ENCODE measurements at places on chromosomes 4 and X.

DNA sequence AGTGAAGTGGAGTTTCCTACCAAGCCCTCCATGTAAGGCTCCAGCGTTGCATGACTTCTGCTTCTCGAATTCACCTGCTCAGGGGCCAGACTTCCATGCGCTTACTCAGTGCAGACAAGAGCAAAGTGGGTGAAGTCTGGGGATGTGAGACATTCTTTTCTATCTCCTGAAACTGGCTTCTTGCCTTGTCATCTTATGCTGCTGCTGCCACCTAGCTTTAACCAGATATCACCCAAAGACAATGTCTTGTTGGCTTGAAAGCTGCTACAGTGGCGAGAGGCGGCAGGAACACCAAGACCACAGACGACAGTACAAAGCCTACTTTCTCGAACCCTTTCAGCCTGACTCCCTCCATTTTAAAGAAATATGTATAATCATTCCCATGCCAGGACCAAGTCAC lies 103.6 kb upstream of the ADGRG2 start:
- DNase-seq = no peak

DNA sequence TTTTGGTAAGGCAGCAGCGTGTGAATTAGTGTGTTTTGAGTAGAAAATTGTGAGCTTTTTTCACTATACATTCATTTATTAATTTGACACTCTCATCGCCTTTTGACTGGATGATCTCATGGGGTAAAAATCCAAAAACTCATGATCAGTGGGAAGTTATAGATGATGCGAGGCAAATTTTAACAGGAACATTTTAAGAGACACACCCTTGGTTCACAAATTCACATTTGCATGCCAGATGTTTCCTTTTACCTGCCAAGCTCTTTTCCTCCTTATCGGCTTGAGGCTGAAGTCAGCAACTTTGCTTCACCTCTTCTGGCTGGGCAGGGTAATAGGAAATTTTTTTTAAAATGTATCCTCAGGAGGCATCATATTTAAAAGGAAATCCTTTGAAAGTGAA lies 318.0 kb upstream of the HS3ST1 start:
- no peak for DNase-seq

DNA sequence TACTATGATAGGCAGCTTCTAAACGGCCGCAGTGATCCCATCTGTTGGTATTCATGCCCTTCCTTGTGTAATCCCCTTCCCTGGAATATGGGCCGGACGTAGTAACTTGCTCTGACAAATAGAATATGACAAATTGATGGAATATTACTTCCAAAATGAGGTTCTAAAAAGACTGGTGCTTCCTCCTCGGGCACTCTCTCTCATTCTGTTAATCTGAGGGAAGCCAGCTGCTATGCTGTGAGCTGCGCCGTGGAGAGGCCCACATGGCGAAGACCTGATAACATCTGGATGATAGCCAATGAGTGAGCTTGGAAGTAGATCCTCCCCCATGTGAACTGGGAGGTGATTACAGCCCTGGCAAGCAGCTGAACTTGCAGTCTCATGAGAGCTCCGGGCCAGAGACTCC lies 27.2 kb upstream of the SLC25A4 start:
- DNase-seq = no peak

DNA sequence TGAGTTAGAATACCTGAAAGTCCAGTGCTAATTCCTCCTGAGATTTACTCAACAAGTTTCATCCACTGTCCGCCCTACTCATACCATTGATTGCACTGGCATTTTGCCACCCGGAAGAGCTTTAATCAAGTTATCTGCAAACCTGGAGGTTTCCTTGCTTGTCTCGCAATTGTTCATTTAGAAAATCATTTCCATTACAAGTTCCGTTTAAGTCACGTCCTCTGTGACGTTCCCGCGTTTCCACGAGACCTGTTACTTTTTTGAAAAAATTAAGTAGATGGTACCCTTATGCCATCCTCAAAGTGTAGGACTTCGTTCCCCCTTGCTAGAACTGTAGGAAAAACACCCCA lies 761 bp upstream of the FRYL start:
- DNase-seq = peak; percentile 4

DNA sequence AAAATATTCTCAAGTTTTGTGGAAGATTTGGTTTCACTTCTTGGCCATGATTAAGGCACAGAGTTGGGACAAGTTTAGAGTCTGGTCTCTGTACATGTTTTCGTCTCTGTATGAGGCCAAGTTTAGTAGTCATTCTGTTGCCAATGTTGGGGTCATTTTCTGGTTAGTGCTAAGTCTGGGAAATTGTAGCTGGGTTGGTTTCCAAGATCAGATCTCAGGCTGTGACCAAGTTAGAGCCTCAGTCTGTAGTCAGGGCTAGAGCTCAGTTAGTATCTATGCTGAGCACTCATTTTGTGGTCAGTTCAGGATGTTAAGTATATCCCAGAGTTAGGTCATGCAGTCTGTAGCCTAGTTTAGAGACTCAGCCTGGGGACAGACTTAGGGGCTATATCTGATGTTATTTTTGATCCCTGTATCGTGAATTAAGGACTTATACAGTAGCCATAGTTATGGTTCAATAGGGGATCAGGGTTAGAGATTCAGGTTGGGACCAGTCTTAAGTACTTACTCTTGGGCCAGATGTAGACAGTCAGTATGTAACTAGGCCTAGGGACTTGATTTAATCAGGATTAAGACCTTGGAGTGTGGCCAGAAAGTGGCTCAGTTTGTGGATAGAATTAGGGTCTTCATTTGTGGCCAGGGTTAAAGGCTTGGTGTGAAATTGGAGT lies 6.6 kb upstream of the ENOX2 start:
- no peak for DNase-seq

- no peak for DNase-seq
Measured at GRCh38 chrX:135273162-135273561, 21.3 kb downstream of the ETDA start.

- no peak for DNase-seq
Measured at GRCh38 chr4:169128902-169129301, 118.8 kb upstream of the CBR4 start.

- DNase-seq = no peak
Measured at GRCh38 chr4:172648471-172648870, 520.1 kb upstream of the GALNT7 start.

- no peak for DNase-seq
Measured at GRCh38 chr4:119833611-119834010, 205.0 kb upstream of the PDE5A start.

GRCh38 chr4:83276299-83277040 lies 8.1 kb downstream of the COQ2 start:
- no peak for DNase-seq

DNA sequence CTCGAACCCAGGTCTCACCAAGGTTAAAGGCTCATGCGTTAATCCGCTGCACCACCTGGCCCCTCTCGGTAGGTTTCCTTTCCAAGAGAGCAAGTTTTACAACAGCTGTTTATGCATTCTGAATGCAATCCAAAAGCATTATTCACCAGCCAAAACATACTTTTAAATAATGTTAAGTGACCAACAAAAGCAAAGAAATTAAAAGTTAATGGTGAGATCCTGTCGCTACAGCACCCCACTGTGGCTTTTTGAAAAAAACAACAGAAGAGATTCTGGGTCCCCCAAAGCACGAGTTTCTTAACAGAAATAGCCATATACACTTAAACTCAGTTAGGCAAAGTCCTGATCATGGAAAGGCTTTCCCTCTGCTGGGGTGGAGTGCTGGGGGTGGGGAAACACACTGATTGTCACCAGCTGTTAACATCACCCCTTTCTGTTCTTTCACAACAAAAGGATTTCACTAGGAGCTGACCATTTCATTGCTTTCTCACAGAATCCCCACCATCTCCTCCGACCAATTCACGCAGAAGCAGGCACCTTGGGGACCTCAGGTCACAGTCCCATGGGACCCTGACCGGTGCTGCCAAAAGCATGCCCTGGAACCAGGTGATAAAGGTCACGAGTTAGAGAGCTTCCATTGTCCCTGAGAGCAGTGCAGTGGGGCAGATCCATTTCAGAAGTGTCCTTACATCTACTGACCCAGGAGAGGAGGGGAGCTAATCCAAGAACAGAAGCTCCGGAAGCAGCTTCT lies 51.2 kb downstream of the ZNF827 start:
- no peak for DNase-seq

GRCh38 chrX:14027036-14027435 lies 2.7 kb downstream of the GEMIN8 start:
- DNase-seq = no peak

DNA sequence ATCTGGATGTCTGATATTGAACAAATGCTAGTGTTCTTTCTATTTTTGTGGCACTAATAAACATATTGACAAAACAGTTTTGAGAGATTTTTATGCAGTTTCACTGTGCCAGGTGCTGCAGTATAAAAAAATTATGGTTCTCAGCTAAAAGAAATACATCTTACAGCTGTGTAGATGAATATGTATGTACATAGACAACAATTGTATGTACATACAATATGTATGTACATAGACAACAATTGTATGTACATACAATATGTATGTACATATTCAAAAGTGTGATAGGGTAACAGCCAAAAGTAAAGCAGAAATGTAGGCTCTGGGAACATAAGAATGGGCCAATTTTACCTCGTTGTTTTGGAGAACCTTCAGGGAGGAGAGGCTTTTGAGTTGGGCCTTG lies 390.0 kb upstream of the RPS6KA3 start:
- no peak for DNase-seq

- DNase-seq = no peak
Measured at GRCh38 chr4:167622481-167623240, 388.4 kb upstream of the SPOCK3 start.

GRCh38 chr4:111957116-111957515 lies 188.1 kb upstream of the FAM241A start:
- no peak for DNase-seq

All from stimulated activated CD8-positive, alpha-beta memory T cell treated with anti-CD3 and anti-CD28 coated beads, Interleukin-4, amount 100 ng/mL, for 1 hour (primary cell).